ENCODE measurements at places on chromosomes 11 and 22. TPM values are rescaled to one million over a fixed set of nuclear protein-coding genes. Genes with fewer than 3 reads are reported as not detected.

EXPH5 gene
- total RNA-seq = 1.7 TPM

CFAP300 gene
- total RNA-seq = 1.7 TPM

PKDREJ gene
- under 0.01 TPM for total RNA-seq

CDCA5 gene
- 0.33 TPM for total RNA-seq

MFNG gene
- 7.5 TPM for total RNA-seq

RIMBP3C gene
- not detected for total RNA-seq

ABCC8 gene
- total RNA-seq = 1.8 TPM

ARFIP2 gene
- 47.8 TPM for total RNA-seq

- no peak for DNase-seq
Measured at GRCh38 chr22:37467391-37467955, 18.7 kb downstream of the MFNG start.

- no peak for DNase-seq
Measured at GRCh38 chr22:40621309-40622151, 15.0 kb downstream of the MRTFA start.

DNA sequence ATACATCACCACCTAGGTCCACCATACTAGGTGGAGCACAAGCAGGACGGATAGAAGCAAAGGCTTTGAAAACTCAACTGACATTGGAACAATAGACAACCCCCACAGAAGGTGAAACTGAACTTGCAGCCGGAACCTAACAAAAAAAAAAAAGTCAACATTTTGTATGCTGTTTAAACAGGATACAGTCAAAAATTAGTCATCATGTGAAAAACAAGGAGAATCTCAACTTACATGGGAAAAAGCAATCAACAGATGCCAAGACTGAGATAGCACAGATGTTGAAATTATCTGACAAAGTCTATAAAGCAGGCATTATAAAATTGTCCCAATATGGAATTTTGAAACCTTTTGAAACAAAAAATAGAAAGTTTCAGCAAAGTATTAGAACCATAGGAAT lies 123.8 kb downstream of the RAB38 start:
- no peak for DNase-seq

GRCh38 chr11:14645985-14646900 lies 2.6 kb downstream of the PDE3B start:
- no peak for DNase-seq

- DNase-seq = no peak
Measured at GRCh38 chr11:68076371-68077042, 37.7 kb downstream of the TCIRG1 start.

DNA sequence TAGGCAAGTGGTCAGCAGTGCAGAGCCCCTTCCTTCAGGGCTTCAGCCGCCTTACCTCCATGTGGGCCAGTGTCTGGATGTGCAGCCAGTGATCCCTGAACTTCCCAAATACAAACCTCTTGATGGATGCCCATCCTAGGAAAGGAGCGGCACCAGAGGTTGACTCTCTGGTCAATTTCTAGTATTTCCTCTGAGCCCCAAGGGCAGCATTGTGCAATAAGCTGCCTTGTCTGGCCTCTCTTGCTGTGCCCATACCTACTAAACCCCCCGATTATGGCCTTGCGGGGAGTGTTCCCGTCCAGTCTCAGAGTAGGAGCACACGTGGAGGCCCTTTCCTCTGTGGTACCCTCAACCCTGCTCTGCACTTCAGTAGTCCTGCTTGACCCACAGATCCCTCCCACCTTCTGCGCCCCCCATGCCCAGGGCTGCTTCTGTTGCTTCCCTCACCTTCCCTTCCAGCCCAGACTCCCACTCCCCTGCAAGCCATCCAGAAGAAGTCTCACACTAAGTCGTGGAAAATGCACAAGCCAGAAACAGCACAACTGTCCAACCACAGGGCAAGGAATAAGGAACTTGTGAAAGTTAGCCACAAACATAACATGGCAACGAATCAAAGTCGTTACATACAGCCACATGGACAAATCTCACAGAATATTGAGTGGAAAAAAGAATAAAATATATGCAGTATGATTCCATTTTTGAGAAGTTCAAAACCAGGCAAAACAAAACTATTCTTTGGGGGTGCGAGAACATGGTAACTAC lies 39.6 kb upstream of the HORMAD2 start:
- no peak for DNase-seq

GRCh38 chr11:30832831-30833230 lies 246.7 kb upstream of the MPPED2 start:
- DNase-seq = no peak

DNA sequence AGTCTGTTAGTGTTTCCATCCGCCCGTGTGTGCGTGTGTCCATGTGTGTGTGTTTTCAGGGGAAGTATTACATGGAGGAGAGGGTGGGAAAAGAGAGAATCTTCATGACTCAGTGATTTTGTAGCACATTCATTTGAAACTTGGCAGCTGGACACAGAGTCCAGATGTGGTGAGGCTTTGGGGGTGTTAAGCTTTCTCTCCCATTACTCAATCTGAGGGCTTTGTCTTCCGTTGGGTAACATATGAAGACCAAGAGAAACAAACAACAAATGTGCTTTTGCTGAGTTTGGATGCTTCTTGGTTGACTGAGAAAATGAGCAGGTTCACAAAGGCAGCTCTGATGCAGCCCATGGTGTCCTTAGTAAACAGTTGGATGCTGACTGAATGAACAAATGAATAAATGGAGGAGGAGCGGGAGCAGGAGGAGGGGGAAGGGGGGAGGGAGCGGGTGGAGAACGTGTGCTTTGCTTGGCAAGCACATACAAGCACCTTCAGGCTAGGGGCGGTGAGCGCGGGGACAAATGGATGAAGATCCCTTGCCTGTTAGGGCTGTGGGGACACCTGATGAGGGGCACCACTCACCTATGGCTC lies 104.3 kb downstream of the ST3GAL4 start:
- no peak for DNase-seq

DNA sequence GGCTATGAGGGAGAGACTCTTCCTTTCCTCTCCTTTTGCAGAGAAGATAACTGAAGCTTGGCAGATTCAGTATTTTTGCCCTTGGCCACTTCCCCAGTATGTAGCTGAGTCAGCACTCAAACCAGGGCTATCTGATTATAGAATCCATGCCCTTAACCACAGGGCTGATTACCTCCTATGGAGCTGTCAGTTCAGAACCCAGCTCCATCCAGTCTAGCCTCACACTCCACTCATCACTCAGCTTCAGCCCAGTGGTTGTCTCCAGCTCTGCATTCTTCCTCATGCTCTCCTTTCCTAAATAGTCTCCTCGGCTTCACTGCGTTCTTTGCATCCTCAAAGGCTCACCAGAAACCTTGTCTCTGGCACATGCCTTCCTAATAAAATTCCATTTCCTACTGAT lies 151.6 kb upstream of the BLID start:
- no peak for DNase-seq

- no peak for DNase-seq
Measured at GRCh38 chr22:29979777-29980321, 96.9 kb downstream of the MTMR3 start.

GRCh38 chr11:35277827-35278226 lies 138.9 kb downstream of the CD44 start:
- no peak for DNase-seq

DNA sequence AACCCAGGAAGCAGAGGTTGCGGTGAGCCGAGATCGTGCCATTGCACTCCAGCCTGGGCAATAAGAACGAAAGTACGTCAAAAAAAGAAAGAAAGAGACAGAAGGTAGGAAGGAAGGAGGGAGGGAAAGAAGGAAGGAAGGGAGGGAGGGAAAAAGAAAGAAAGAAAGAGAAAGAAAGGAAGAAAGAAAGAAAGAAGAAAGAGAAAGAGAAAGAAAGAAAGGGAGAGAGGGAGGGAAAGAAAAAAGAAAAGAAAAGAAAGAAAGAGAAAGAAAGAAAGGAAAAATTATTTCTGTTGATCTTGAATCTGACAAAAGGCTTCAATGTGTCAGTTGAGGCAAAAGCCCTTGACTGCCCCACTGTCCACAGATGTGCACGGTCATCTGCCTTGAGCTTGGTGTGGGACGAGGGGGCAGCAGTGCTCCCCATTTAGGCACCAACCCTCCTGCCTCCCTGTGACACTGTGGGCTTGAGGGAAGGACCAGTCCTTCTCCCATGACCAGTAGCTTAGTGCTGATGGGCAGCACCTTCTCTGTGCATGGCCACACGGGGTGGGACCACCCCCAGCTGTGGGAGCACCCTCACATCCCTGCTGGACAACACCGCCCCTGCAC lies 24.4 kb downstream of the KCTD17 start:
- no peak for DNase-seq

DNA sequence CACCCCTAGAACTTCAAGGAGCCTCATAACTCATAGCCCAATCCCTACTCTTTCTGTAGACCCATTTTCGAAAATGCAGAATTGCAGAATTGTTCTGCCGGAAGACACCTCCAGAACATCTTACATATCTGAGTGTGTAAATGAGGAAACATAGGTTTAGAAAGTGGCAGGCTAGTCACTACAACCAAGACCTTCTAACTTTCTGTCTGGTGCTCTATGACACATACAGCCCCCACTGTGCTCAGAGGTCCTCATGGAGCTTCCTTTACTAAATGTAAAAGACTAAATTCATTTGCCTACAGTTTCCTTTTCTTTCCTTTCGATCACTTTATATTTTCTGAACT lies 132.1 kb upstream of the DDI1 start:
- DNase-seq = no peak

- DNase-seq = no peak
Measured at GRCh38 chr11:85540181-85540580, 87.0 kb downstream of the DLG2 start.

- no peak for DNase-seq
Measured at GRCh38 chr11:91489989-91490388, 734.6 kb upstream of the FAT3 start.

GRCh38 chr22:19818324-19819207 lies 36.1 kb downstream of the GNB1L start:
- no peak for DNase-seq

GRCh38 chr11:355581-356458 lies 13.5 kb upstream of the B4GALNT4 start:
- peak; percentile 98 for DNase-seq

DNA sequence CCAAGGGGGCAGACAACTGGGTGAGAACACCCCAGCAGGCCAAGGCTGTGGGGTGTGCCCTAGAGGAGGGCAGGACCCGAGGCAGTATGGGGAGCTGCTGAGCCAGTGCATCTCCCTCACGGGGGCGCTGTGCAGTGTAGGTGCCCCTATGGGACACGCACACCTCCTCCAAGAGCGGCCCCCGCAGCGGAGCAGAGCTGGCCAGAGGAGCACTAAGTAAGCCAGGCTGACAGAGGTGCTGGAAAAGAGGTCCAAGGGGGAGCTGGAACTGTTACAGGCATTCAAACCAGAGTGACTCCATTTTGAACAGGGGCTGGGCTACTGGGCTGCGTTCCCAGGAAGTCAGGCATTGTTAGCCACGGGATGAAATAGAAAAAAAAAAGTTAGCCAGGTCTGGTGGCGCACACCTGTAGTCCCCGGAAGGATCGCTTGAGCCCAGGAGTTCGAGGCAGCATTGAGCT lies 41.8 kb downstream of the TST start:
- no peak for DNase-seq

DNA sequence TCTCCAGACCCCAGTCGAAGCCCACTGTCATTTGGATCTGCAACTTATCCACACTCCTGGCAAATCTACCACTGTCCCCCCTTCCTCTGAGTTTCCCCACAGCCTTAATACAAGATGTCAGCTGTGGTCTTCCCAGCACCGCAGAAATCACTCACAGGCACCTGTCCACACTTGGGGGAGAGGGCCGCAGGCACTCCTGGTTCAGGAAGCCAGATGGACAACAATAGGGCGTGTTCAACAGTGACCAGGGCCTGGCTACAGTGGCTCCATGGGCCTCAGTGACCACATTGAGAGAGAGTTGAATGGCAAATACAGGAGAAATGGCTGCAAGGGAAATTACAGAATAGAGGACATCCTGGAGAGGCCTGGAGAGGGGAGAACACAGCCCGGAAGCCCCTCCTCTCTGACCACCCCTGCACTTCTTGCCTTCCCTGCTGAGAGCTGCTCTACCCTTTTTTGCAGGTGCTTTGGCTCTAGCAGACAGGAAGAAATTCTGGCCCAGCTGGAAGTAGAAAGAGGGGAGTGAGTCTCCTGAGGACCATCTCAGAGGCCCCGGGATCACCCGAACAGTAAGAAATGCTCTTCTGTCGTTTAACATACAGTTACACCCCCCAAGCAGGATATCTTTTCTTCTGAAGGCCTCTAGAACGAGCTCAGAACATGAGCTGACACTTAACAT lies 164.6 kb downstream of the FEZ1 start:
- no peak for DNase-seq

DNA sequence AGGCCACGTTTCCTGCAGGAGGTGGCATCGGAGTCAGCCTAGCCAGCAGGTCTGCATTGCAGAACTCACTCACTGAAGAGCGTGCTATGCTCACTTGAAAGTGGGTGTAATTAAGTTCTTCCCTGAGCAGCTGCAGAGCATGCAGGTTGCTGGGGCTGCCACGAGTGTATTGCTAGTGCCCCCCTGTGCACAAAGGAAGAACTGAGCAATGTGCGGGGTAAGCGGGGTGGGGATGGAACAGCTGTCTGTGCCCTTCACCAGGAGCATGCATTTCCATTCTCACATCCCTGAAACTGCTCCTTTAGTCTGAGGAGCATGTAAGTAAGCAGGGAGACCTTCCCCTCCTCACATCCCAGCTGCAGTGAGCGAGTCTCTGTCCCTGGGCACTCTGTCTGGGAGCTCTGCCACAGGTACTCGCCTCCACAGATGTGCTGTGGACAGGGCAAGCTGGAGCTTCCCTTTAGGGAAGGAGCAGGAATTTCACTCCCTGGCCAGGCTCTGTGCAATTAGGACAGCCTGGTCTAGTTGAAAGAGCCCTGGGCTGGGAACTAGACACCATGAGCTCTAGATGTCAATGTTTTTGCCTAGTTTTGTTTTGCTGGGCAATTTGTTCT lies 1031.8 kb downstream of the NTM start:
- DNase-seq = peak; percentile 87

- DNase-seq = no peak
Measured at GRCh38 chr11:43942662-43943371, 380 bp downstream of the C11orf96 start.

DNA sequence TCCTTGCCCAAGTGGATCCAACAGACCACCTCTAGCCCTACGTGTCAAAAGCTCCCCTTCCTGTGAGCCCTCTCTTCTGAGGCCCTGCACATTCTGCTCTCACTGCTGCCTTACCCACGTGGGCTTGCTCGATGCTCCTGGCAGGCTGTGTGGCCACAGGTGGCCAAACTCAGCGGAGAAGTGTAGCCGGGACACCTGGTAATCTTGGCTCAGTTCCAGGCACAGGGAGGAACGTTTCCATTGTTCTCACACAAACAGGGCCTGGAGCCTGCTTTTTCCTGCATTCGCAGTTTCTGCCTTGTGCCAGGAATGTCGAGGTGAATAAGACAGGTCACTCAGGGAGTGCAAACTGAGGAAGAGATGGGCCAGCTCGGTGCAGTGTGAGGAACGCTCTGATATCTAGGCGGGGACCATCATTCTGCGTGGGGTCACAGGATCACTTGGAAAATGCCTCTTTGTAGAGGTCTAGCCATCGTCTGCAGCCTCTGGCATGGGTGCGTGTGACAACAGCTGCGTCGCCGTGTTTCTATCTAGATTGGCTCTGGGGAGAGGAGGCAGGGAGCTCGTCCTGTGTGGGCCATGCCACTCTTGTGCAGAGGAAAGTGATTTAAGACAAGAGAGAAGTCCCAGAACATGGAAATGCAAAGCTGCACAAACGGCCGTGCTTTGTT lies 127.6 kb upstream of the PARVA start:
- no peak for DNase-seq

Data from esophagus muscularis mucosa (tissue), 4 donors.